ENCODE measurements at places on chromosomes 12 and 14.

- DNase-seq = no peak
Observed at GRCh38 chr14:70045310-70045709, 143.4 kb downstream of the SLC8A3 start.

GRCh38 chr12:93670104-93670503 lies 7.1 kb upstream of the CRADD start:
- no peak for DNase-seq

GRCh38 chr12:106696071-106696470 lies 78.4 kb upstream of the RIC8B start:
- DNase-seq = no peak

GRCh38 chr12:129676411-129676810 lies 227.4 kb downstream of the TMEM132D start:
- DNase-seq = no peak

DNA sequence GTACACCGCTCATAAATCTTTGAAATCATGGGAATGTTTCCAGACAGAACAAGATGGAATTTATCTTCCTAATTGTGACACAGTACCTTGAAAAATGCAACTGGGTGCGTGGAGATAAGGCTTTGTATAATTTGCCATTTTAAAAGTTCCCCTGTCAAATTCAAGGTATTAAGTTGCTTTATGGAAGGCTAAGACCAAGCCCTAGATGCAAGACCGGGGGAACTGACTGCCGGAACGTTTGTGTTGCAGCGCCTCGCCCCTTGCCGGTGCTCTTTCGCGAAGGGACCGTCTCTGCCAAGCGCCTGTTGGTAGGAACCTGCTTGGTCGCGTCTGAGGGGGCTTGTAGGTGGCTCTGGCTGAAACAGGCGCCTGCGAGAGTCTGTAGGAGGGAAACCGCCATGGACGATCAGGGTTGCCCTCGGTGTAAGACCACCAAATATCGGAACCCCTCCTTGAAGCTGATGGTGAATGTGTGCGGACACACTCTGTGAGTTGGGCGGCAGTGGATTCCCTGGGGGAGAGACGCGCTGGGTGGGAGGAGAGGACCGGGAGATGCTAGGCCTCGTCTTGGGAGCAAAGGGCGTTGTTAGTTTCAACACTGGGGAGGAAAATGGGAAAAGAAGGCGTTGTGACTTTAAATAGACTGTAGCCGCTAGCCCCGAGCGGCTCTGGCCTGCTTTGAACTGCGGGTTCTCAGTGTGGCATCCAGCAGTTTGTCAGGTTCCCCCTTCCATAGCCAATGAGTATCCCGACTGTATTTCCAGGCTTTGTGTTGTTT lies at the start of gene MNAT1:
Gene MNAT1, plus strand, starts transcription at position 297 of the 778 bp plus-strand sequence. Its CDS starts 102 bp downstream, at position 399.
- peak; percentile 47 for DNase-seq

GRCh38 chr12:25034676-25035075 lies 85.8 kb upstream of the BCAT1 start:
- no peak for DNase-seq

- no peak for DNase-seq
Observed at GRCh38 chr12:5438671-5439200, 6.8 kb downstream of the NTF3 start.

DNA sequence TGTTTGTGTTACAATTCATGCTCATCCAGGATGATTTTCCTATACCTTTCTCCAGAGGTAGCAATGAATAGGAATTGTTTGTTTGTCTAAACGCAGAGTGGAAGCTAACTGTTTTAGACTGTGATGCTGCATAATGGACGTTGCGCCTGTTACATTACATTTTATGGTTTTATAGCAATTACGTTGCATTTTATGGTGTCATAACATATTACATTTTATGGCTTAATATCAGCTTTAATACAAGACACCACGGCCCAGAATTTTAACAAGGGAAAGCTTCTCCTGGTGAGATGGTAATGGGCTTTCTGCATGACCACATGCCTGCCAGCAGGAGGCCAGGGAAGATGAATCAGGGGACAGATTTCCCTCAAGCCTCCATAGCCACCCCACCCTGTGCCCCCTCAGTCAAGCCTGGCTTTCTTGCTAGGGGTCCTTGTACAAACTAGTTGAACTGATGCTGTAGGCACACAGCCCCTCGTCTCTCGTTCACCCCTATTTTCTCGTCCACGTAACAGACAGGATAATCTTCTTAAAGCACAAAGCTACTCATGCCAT lies 56.5 kb downstream of the HSPB8 start:
- DNase-seq = no peak

DNA sequence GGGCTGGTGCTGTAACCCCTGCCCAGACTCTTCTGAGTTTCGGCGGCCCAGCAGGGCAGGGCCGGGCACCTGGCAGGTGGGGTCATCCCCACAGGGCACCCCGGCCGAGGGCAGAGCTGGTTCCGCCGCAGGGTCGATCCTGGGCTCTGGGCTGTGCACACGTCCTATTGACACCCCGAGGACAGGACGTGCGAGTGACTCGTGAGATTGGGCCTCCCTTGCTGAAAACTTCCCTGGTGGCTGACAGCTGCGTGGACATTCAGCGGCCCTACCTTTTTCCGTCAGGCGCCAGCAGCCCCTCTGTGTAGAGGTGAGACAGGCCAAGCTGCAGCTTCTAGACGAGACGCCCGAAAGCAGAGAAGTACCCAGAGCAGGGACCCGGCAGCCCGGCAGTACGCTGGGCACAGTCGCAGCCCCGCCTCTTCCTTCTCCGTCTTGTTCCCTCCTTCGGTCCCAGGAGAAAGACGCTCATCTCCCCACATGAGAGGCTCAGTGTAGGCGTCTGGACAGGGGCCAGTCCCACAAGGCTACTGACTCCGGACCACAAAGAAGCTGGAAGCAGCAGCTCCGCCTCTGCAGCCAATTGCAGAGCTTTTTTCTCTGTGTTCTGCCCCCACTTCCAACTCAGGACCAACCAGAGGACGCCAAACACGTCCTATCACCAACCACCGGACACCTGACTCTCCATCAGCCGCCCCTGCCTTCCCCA lies at the start of gene LRCOL1:
Gene LRCOL1, minus strand, starts transcription at position 532 of the 709 bp plus-strand sequence. CDS start 4,331 bp downstream, outside the sequence.
- DNase-seq = no peak

DNA sequence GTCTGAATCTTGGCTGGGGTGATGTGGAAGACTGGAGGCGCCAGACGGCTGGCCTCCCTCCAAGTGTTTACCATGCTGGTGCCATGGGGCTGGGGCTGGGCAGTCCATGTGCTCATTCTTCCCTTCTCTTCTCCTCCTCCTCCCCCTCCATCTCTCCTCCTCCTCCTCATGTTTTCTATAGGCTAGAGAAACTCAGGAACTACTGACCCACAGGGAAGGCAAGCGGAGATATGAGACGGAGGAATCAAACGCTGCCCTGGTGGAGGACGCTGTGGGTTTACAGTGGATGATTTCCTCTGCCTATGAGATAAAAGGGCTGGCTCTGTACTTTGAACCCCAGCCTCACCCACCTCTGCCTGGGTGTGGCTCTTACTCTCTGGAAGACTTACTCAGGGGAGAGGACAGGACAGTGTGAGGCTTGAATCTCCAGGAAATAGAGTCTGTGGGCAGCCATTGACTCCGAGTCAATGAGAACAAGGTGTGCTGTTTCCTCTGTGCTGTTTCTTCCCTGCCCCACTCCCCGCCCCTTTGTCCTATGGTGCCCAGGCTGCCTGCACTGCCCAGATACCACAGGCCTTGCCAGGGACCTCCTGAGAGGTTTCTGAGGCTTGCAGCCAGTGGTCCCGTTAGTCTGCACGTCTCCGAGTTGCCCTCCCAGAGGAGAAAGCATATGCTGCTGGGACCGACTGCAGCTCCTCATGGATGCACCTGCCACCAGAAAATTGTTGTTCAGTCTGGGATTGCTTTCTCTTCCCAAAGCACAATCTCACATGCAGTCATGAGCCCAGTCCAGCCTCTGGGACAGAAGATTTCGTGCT lies 132.6 kb upstream of the ARHGAP5 start:
- no peak for DNase-seq

GRCh38 chr14:44265246-44265645 lies 241.8 kb downstream of the FSCB start:
- DNase-seq = no peak

- no peak for DNase-seq
Observed at GRCh38 chr14:59691266-59691665, 114.7 kb upstream of the CCDC175 start.
